ENCODE measurements at places on chromosomes 3 and 15.

DNA sequence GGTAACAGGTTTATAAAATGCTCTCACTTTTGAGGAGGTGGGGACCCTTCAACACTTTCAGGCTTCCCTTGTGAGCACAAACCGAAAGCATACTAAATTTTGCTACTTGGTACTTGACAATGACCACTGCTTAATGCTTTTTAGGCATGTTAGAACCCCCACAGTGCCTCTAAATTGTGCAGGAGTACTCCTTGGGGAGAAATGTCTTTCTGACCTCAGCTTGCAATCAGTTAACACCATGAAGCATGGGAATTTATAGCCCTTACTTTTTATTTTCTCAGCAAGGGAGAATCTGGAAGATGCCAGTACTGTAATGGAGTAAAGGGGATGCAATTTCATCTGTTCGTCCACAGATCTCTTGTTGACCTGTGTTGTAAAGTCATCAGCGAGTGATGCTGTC lies 308.9 kb upstream of the TBC1D5 start:
- H3K36me3 ChIP-seq: no peaks in the 10 kb centered on the region
- no peak overlapping the region for H3K4me3 ChIP-seq
- H3K4me1 ChIP-seq: no peaks in the 10 kb centered on the region
- no peaks in the 10 kb centered on the region for H3K27me3 ChIP-seq
- no peak overlapping the region for H3K27ac ChIP-seq

DNA sequence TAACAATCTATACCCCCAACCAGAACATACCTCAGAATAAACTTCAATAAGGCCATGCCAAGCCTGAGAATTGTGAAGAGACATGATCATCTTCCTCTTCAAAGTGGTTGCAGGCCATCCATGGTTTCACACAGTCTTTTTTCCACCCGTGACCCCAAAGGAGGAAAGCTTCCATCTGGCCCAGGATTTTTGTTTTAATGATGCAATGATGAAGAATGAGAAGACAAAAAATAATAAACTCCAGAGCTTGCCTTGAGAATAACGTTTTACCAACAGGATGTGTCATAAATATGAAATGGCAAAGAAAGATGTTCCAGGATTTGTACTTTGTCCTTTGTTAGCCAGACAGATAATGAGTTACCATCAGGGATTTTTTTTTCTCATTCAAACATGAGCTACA lies 201.9 kb downstream of the WNT5A start:
- H3K4me3 ChIP-seq: no peak overlapping the region
- H3K27me3 ChIP-seq: no peaks in the 10 kb centered on the region
- no peak overlapping the region for H3K27ac ChIP-seq

DNA sequence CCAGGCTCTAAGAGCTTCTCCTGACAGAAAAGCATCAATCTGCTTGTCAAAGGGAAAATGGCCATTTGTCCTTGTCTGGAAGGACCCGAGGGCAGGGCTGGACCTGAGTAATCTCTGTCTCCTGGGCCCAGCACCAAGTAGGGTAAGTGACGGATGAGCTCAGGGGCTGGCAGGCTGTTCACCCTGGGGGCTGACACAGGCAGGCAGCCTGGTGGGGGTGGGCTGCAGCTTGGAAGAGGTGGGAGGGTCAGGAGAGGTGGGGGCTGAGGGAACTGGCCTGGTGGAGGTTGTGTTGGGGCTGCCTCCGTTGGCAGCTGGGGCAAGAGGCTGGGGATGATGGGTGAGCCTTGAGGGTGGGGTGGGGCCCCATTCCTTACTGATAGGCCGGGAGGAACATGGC lies 42.3 kb upstream of the ADPGK start:
- H3K27me3 ChIP-seq: no peaks in the 10 kb centered on the region
- no peak for DNase-seq
- H3K27ac ChIP-seq: no peak overlapping the region
- no peaks in the 10 kb centered on the region for H3K36me3 ChIP-seq
- H3K4me3 ChIP-seq: no peak overlapping the region

- no peaks in the 10 kb centered on the region for H3K4me1 ChIP-seq
- H3K27ac ChIP-seq: no peak overlapping the region
- H3K27me3 ChIP-seq: no peaks in the 10 kb centered on the region
- no peaks in the 10 kb centered on the region for H3K36me3 ChIP-seq
Observed at GRCh38 chr15:100221471-100222348, 120.1 kb downstream of the ADAMTS17 start.

- H3K36me3 ChIP-seq: no peaks in the 10 kb centered on the region
- H3K27me3 ChIP-seq: no peaks in the 10 kb centered on the region
- peaks cover 41% of the 10 kb centered on the region for H3K4me1 ChIP-seq
- H3K4me3 ChIP-seq: no peak overlapping the region
Observed at GRCh38 chr15:52481915-52482314, 46.8 kb downstream of the MYO5A start.

GRCh38 chr3:48614044-48614443 lies 4.6 kb upstream of the UQCRC1 start:
- H3K4me1 ChIP-seq: no peaks in the 10 kb centered on the region
- DNase-seq: no peak
- no peaks in the 10 kb centered on the region for H3K36me3 ChIP-seq
- no peaks in the 10 kb centered on the region for H3K27me3 ChIP-seq
- no peak overlapping the region for H3K4me3 ChIP-seq

DNA sequence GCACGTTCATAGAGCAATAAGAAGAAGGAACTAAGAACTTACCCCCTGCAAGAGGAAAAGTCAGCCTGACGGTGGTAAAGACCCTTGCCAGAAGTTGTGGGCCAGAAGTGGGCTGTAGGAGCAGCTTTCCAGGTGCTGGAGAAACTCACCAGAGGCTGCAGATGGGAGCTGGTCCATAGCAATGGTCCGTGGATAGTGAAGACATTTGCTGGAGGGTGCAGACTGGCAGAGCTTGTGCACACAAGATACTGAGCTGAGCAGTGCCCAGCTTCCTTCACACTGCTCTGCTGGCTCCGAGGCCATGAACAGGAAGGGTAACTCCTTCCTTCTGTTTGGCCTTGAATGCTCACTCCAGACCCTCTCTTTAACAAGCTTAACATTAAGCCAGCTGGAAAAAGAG lies 149.8 kb upstream of the BNIP2 start:
- no peaks in the 10 kb centered on the region for H3K4me1 ChIP-seq
- no peaks in the 10 kb centered on the region for H3K27me3 ChIP-seq
- no peak overlapping the region for H3K4me3 ChIP-seq
- H3K36me3 ChIP-seq: no peaks in the 10 kb centered on the region

- H3K4me3 ChIP-seq: no peak overlapping the region
- no peaks in the 10 kb centered on the region for H3K36me3 ChIP-seq
- H3K27me3 ChIP-seq: no peaks in the 10 kb centered on the region
- no peaks in the 10 kb centered on the region for H3K4me1 ChIP-seq
- no peak overlapping the region for H3K27ac ChIP-seq
- DNase-seq: no peak
Observed at GRCh38 chr15:53837263-53837662, 77.8 kb upstream of the WDR72 start.

DNA sequence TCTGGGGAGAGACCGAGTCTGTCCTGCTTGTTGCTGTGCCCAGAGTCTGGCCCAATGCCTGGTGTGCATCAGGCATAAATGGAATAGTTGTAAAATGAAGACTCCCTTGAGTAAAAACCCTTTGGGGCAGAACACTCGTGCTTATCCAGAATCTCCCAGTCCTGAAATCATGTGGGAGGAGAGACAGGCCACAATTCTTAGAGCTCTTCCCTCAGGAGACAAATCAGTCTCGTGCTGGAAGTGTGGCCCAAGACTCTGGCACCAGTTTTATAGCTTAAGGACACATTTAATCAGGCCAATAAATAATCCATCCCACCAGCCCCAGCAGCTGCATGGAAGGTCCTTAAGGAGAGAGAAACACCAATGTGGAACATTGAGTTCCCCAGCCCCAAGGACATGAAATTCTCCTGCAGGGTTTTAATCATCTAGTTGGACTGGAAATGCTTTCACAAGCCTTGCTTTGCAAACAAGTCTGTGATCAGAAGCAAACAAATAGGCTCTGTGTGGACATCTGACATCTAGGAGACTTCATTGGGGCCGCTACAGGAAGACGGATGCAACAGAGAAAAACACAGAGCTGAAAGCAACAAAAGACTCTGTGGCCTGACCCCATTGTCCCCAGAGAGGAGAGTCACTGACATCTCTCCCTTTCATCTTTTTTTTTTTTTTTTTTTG lies 70.4 kb downstream of the LSM3 start:
- no peaks in the 10 kb centered on the region for H3K27me3 ChIP-seq
- no peak overlapping the region for H3K27ac ChIP-seq
- no peaks in the 10 kb centered on the region for H3K4me1 ChIP-seq

DNA sequence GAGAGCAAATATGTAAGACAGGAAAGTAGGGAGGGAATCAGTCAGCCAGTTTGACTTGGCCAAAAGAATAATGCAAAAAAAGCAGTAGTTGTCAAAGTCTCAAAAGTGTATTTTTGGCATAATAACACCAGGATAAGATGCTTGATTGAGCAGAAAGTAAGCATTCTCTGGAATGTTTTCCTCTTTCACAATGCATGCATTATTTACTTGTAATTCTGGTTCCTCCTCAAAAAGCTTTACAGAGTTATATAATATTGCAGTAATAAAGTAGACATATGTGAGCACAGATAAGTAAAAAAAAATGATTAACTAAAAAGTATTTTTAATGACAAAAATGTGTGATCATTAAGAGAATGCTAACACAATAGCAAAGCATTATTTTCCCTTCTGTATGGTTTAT lies 285.9 kb upstream of the BCHE start:
- H3K4me3 ChIP-seq: no peak overlapping the region
- H3K36me3 ChIP-seq: no peaks in the 10 kb centered on the region
- DNase-seq: no peak
- no peaks in the 10 kb centered on the region for H3K4me1 ChIP-seq

GRCh38 chr15:99442252-99442897 lies 123.4 kb upstream of the MEF2A start:
- H3K36me3 ChIP-seq: no peaks in the 10 kb centered on the region
- no peak for DNase-seq
- H3K27ac ChIP-seq: no peak overlapping the region

DNA sequence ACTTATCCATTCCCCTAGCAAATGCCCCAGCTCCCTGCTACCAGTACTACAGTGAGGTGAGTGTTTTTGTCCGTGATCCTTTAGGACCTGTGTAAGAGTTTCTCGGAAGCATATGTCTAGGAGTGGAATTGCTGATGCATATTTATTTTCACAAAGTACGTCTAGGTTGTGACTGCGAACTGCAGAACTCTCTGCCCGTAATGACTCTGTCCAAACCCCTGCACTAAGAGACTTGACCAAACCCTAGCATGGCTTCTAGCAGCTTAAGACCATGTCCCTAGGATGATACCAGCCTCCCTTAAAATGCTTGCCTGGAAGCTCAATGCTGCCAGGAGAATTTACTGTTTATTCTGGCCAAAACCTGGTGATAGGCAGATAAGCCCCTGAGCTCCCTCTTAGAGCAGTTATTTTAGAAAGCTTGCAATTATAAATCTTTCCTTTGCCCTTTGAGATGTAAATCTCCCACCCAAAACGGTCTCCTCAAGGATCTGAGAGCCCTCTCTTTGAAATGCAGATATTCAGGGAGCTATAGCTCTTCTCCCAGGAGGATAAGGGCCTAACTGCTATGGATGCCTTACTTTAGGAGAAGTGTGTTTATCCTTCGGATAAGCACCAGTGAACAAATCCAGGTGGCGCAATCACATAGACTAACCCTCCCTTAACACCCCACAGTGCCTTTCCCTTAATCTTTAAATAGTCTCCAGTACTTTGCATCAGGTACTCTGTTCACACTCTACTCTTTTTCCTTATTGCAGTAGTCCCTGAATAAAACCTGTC lies 14.7 kb upstream of the CA12 start:
- H3K27me3 ChIP-seq: no peaks in the 10 kb centered on the region
- no peak overlapping the region for H3K27ac ChIP-seq
- no peak overlapping the region for H3K4me3 ChIP-seq
- DNase-seq: no peak
- H3K36me3 ChIP-seq: no peaks in the 10 kb centered on the region

- no peaks in the 10 kb centered on the region for H3K27me3 ChIP-seq
- DNase-seq: no peak
- no peaks in the 10 kb centered on the region for H3K36me3 ChIP-seq
- H3K27ac ChIP-seq: no peak overlapping the region
Observed at GRCh38 chr3:159157275-159157674, 355.4 kb downstream of the MFSD1 start.

DNA sequence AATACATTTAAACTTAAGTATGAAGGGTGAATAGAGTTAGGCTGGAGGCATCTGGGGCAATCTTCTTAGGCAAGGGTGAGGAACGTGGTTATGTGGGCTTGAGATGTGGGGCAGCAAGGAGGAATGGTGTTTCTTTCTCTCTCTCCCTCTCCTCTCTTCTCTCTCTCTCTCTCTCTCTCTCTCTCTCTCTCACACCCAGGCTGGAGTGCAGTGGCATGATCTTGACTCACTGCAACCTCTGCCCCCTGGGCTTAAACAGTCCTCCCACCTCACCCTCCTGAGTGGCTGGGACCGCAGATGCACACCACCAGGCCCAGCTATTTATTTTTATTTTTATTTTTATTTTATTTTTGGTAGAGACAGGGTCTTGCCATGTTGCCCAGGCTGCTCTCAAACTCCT lies 4.0 kb upstream of the MGA start:
- H3K4me1 ChIP-seq: peaks cover 13% of the 10 kb centered on the region
- no peak overlapping the region for H3K4me3 ChIP-seq
- no peak overlapping the region for H3K27ac ChIP-seq
- no peak for DNase-seq
- H3K27me3 ChIP-seq: no peaks in the 10 kb centered on the region

GRCh38 chr3:133830071-133830470 lies 24.5 kb downstream of the SRPRB start:
- H3K4me1 ChIP-seq: no peaks in the 10 kb centered on the region
- no peak overlapping the region for H3K27ac ChIP-seq
- DNase-seq: no peak

DNA sequence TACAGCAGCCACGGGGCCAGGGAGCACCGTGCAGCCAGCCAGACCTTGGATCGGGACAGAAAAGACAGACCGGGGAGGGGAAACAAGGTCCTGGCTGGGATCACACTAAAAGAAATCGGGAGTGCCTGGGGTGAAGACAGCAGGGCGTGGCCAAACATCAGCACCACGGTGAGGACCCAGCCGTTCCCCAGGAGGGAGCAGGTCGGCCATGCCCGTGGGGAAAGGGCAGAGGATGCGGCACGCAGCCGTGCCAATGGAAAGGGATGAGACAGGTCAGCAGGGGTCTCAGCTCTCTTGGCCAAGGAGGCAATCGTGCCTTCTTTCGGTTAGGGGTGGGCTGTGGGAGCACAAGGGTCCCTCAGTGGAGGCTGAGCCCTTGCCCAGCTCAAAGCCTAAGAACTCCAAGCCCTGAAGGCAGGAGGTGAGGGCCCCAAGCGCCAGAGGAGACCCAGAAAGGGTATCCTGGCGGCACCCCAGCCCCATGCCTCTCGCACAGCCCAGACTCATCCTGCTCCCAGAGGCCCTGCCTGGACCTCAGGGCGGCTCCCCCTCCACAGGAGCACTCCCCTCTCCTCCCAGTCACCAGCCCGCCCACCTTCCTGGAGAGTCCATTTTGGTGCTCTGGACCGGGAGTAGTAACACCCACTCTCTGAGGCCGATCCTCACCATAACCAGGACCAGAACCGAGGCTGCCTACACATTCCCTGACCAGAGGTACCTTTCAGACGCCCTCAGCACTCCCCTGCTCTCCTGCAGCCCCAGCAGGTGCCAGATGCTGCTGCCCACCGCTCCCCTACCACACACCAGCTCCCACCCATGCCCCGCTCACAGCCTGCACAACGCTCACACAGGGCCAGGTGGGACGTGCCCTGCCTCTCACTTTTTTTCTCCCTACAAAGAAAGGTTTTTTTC lies 23.2 kb upstream of the OCA2 start:
- H3K36me3 ChIP-seq: peaks cover 27% of the 10 kb centered on the region
- H3K4me3 ChIP-seq: no peak overlapping the region
- DNase-seq: no peak
- no peak overlapping the region for H3K27ac ChIP-seq

GRCh38 chr3:114502204-114502603 lies 208.4 kb downstream of the TIGIT start:
- H3K27ac ChIP-seq: no peak overlapping the region
- H3K4me3 ChIP-seq: no peak overlapping the region
- no peaks in the 10 kb centered on the region for H3K27me3 ChIP-seq
- H3K36me3 ChIP-seq: no peaks in the 10 kb centered on the region
- H3K4me1 ChIP-seq: peaks cover 11% of the 10 kb centered on the region
- no peak for DNase-seq
